ENCODE measurements at places on chromosomes 2 and 18.
A peak's percentile ranks its signal among the peaks of the same experiment; 100 is the strongest.

GRCh38 chr2:58135861-58136260 is 89.3 kb downstream of the VRK2 start:
- ATAC-seq, result no peak

DNA sequence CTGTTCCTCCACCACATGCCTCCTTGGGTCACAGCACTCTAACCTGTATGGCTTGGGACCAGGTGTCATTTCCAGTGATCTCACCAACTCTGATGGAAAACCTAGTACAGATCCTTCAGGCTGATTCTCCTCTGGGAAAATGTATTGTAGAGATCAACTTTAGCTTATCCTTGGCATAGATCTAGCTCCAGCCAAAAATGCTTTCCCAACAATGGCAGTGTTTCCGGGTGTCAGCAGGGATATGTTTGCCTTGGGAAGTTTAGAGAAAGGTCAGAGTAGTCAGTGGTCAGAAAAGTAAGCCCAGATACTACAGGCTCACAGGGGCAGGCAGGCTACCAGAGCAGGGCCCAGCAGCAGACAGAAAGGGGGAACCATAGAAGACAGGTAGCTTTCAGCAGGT is 73.6 kb downstream of the CD8B2 start:
- no peak for ATAC-seq

DNA sequence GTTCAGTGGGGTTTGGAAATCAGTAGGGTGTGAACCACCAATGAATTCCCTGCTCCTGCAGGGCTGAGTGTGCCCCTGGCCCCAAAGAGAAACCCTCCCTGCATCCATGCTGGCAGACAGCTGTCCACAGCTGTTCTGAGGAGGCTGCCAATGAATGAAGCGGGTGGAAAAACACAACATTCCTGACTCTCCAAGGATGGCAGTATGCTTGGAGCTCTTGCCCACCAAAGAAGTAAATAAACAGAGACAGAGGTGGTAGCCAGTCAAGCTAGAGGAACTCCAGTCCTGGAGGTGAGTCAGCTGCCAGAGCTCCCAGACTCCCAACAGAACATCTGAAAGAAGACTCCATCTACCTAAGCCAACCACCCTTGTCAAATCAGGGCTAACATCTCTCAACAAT is 6.2 kb downstream of the ZBTB7C start:
- ATAC-seq, result no peak

DNA sequence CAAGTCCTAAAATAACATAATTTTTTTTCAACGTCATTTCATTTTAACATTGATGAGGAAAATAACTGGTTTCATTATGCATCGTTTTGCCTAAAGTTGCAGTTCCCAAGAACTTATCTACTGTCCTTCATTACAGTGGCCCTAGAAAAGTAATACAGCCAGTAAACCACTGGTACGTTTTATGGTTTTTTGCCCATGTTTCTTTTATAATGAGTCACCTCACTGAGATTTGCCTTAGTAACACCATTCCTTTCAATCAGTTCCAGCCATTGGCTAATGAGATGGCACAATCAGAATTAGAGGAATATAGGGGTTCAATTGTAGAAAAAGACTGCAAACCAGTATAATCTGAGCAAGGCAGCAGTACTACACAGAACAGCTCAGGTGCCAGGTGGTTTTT is 422.6 kb upstream of the LYPD1 start:
- no peak for ATAC-seq

DNA sequence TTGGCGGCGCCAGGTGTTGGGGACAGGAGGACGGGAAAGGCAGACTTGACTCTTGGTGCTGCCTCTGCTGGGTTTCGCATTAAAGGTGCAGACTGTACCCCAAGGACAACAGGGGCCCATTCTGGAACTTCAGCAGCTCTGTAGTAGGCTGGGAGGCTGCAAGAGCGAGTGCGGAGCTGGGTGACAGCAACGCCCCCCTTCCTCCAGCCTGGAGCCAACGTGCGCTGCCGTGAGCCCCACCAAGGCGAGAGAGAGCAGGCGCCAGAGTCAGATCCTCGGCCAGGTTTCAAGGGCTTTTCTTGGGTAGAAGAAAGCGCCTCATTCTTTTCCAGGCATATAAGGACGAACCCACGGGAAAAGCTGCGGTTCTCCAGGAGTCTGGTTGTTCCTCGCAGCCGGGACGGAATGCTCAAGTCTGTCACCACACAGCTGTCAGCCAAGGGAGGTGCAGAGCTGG is 1.9 kb downstream of the DOK6 start:
- ATAC-seq, result no peak

DNA sequence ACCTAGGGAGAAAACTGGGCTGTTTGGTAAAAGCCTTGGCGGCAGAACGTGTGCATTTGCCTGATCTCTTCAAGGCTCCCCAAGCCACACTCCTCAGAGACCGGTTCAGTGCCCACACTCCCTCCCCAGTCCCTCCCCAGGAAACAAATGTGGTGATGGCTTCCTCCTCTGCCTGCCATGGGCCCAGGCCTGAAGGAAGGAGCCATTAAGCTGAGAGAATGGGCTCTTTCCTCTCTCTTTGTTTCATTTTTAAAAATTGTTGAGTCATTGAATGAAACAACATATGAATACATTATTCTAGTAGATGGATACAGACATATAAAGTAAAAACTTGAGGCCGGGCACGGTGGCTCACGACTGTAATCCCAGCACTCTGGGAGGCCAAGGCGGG is 50.6 kb upstream of the YWHAQ start:
- no peak for ATAC-seq

GRCh38 chr2:237737196-237737865 is 61.2 kb upstream of the RBM44 start:
- no peak for ATAC-seq

DNA sequence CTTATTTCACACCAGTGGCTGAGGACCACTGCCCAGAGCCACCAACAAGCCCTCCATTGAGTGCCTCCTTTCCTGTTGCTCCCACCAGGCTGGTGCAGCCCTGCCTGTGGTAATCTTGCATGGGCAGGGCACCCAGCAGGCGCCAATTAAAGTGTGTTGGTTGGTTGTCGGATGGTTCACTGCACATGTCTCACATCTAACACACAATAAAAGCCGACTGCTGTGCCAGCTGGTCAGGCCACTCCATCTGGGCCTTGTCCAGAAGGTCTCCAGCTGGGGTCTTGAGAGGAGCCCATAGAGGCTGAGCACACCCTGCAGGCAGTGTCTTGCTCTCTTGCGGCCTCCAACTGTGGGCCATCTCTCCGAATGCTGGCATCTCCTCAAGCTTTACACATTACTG is 494.8 kb upstream of the KLHL29 start:
- ATAC-seq, result no peak

- ATAC-seq, result no peak
Measured at GRCh38 chr2:319059-319600, 31.2 kb upstream of the ALKAL2 start.

DNA sequence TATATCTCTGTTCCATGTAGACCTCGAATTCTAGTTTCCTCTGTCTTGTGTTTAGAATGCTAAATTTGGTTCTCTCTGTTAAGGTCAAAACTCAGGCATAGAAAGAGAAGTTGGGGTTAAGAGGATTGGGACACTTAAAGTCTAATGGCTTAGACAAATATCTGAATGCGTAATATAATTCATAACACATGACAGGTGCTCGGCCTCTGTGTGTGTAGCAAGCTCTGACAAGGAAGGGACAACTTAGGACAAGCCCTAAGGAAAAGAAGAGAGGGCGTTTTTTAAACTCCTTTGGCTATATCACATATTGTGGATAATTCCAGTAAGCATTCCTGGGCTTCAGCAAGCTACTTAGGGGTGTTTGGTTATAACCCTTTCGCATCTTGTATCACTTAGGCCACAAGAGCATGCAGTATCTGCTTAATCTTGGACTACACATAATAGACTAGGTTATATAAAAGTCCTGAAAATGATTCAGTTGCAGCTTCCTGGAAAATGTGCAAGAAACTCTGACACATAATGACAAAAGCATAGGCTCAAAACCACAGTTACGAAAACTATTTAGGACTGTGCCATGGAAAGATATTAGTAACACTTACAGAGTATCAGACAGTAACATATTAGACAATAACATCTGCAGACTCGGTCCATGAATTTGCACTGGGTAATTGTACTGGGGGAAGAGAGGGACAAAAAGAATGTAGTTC is 16.1 kb upstream of the CREB1 start:
- peak; percentile 41 for ATAC-seq

DNA sequence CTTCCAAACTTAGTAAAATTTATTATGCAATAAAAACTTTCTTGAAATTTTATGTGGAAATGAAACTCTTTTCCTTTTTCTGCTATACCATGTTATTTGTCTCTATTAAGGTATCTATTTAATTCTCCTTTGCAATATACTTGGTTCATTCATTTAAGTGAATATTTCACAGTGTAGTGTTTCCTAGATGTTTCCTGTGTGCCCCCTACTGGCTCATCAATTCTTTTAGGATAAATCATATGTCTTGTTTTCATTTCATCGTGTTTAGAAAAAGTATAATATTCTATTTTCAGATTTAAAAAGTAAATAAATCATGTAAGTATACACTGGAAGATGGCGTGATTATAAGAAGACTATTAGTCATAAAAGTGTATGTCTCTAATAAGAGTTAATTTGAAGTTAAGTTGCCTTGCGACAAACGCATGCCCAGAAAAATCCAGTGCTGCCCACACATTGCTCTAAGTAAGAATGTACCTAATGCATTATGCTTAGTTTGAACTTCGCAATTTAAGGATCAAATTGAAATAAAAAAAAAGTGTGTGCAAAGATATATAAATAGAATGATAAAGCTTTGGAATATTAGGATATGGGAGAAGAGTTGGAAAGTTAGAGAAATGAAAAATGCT is 525.4 kb downstream of the KCNJ3 start:
- no peak for ATAC-seq

DNA sequence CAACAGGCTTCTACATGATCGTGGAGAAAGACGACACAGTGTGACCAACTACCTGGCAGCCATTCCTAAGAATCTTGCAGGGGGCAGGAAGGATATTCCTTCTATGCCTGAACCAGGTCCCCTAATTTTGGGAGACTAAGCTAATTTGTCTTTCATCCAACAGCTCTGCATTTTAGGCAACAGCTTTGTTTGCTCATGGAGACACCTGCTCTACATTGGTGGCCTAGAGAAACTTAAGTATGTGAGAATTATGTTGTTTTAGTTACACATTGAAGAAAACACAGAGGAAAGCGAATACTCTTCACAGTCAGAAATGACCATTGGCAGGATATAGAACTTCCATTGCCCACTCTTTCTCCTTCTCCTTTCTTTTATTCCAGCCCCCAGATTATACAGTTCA is 75.2 kb downstream of the ASXL3 start:
- ATAC-seq, result no peak

- ATAC-seq, result no peak
Measured at GRCh38 chr18:55387139-55387984, 200.6 kb downstream of the TCF4 start.

DNA sequence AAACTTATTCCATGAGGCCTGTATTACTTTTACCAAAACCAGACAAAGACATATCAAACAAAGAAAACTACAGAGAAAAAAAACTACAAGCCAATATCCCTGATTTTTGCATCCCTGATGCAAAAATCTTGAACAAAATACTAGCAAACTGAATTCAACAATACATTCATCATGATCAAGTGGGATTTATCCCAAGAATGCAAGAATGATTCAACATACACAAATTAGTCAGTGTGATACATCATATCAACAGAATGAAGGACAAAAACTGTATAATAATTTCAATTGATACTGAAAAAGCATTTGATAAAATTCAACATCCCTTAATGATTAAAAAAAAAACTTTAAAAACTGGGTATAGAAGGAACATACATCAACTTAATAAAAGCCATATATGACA is 106.8 kb downstream of the SLC39A10 start:
- no peak for ATAC-seq

DNA sequence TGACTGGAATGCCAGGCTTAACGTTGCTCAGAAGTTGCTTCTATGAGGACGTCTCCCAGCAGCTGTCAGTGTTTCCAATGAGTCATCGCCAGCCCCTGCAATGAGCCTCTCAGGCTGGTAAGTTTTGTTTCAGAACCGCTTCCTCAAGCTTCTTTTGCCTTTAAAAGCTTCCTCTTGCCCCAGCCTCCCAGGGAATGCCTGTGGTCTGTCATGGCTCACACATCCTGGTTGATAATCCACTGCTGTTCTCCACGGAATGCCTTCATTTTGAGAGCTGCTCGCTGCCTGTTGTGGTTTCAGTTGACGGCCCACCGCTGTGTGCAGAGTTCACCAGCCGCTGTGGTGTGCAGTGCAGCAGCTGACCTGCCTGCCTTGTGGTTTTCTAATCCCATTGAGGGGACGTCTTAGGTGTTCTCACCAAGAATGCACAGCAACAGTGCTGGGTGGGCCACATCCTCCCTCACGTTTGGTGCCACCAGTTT is 96.4 kb downstream of the RTP5 start:
- peak; percentile 94 for ATAC-seq

DNA sequence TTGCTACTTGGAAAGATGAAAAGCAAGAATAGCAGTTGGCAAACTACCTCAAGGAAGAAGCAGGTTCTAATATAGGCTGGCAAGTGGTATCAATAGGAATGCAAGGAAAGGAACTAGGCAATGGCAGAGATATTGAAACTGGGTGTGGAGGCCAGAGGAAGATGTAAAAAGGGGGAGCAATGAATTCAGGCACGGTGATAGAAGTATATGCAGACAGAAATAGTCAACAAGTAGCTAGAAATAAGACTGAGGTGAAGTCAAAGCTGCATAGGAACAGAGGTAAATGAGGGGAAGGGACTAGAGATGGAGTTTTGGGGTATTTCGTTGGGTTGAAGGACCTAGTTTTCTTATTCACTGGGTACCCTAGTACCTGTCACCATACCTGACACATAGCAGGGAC is 4.1 kb downstream of the PCBP1 start:
- ATAC-seq, result no peak

DNA sequence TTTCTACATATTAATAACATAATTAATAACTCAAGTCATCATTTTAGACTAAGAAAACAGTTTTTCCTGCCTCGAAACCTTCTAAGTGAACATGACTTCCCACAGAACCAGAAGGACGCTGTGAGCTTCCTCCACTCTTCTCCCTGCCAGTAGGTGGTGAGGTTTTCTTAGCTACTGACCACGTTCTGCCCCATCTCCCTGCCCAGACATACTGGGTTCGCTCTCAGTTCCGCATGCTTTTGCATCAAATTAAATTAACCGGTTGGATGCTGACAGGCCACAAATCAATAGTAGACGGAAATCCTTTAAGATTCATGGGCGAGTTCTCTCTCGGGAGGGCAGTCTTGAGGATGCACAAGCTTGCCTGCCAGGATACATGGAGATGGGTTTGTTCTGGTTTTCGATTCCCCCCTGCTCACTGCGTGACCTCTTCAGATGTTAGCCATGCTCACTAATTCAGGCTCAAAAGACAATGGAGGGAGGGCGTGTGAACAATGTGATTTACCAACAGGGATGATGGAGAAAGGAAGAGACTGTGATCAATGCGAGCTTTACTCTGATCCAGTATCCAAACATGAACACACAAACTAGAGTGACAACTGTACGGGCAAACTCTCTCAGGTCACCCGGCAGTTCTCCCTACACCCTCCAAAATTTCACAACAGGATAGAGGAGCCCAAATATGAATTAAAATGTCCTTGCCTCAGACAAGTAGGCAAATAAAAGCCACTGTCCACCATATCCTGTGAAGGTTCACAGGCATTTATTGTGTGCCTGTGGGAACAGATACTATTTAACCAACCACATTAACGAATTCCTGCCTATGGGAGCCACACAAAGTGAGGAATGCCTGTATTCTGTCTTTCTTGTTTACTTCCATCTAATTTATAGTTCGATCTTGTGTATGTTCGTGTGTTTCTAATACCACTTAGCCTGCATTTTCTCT is 375.7 kb downstream of the EIPR1 start:
- peak; percentile 87 for ATAC-seq

- no peak for ATAC-seq
Measured at GRCh38 chr2:189608795-189609422, 28.3 kb upstream of the SLC40A1 start.

Measured in motor neuron (in vitro differentiated cells).